ENCODE measurements at places on chromosomes 7 and 10.

- no peak for DNase-seq
Observed at GRCh38 chr10:34549001-34549400, 266.1 kb downstream of the PARD3 start.

GRCh38 chr10:73486601-73487000 is 9.2 kb downstream of the PPP3CB start:
- no peak for DNase-seq

GRCh38 chr10:58810751-58811150 is 298.1 kb downstream of the BICC1 start:
- no peak for DNase-seq

- no peak for DNase-seq
Observed at GRCh38 chr7:67743501-67743900, 746.9 kb downstream of the TYW1 start.

- no peak for DNase-seq
Observed at GRCh38 chr7:75743455-75743859, 4.7 kb upstream of the HIP1 start.
